AG09319 (cell line): ENCODE measurements at places on chromosomes 7 and 10.
A peak's percentile ranks its signal among the peaks of the same experiment; 100 is the strongest.

GRCh38 chr10:117418121-117418520 lies 42.9 kb upstream of the PDZD8 start:
- no peak for DNase-seq

- DNase-seq, result no peak
Measured at GRCh38 chr10:46014206-46014605, 16.2 kb downstream of the NCOA4 start.

GRCh38 chr7:157690833-157691585 lies 354.2 kb downstream of the DNAJB6 start:
- peak; percentile 5 for DNase-seq

DNA sequence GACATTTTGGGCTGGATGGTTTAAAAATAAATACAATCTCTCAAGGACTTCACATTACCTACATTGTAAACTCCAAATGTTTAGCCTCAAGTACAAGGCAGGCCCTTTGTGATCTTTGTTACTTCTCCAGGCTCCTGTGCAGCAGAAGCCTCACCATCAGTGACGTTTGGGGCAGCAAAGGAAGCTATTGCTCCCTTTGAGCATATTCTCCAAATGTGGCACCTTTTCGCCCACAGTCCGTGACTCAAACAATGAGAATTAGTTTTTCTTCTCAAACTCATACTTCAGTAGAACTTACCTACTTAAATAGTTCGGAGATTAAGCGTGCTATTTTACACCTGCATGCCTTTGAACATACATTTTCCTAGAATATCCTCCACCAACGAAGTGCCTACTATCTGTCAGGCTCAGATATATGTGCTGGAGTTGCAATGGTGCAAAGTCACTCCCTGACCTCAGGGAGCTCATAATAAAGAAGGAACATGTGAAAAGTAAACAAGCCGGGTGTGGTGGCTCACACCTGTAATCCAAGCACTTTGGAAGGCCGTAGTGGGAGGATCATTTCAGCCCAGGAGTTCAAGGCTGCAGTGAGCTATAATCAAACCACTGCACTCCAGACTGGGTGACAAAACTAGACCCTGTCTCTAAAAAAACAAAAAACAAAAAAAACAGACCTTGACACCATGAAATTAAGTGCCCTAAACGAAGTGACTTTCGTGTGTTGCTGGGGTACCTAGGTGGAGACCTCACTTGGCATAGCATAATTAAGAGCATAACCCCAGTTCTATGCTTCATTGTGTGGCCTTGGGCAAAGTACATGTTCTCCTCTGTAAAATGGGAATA lies 1.2 kb upstream of the ABCF2 start:
- DNase-seq, result no peak

GRCh38 chr10:15131330-15131729 lies 34.2 kb downstream of the RPP38 start:
- no peak for DNase-seq

GRCh38 chr10:101001659-101002035 lies 2.0 kb downstream of the LZTS2 start:
- DNase-seq, result no peak

DNA sequence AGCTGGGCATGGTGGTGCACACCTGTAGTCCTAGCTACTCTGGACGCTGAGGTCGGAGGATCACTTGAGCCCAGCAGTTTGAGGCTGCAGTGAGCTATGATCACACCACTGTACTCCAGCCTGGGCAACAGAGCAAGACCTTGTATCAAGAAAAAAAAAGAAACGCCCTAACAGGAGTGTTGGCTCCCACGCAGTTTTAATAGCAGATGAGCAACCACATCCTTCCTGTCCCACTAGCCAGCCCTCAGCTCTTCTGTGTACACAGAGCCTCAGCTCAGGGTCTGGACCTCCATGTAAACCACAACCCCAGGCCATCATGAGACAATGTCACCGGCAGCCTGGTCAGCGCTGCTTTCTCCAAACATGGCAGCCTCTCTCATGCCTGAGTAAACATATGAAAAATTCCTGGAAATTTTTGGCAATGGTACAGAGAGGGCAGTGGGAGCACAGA lies 108.2 kb downstream of the PIP4K2A start:
- DNase-seq, result no peak

- no peak for DNase-seq
Measured at GRCh38 chr10:35041502-35041879, 48.6 kb downstream of the CUL2 start.

- no peak for DNase-seq
Measured at GRCh38 chr10:96701265-96701664, 19.0 kb downstream of the PIK3AP1 start.

- DNase-seq, result no peak
Measured at GRCh38 chr7:100465702-100466311, 1.7 kb upstream of the SPACDR start.

DNA sequence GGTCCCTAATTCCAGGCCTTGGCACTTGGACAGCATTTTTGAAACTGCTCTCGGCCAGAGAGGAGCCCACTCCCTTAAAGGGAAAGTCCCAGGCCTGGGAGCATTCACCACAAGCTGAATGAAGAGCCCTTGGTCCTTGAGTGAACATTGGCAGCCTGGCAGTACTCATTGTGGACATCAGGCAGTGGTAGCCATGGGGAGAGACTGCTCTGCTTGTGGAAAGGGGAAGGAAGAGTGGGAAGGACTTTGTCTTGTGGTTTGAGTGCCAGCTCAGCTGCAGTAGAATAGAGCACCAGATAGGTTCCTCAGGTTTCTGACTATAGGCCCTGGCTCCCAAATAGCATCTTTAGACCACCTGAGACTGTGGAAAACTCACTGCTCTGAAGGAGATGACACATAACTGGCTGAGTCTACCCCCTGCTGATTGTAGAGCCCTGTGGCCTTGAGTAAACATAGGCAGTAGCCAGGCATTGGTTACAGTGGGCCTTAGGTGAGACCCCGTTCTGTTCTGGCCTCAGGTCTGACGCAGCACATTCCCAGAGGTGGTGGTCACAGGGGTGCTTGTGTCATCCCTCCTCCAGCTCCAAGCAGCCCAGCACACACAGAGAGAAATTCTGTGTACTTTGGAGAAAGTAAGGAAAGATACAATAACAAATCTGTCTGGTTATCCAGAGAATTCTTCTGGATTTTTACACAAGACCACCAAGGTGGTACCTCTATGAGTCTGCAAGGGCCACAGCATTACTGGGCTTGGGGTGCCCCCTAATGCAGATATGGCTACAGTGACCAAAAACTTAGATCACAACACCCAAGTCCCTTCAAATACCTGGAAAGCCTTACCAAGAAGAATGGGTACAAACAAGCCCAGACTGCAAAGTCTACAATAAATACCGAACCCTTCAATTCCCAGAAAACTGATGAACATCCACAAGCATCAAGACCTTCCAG lies 153.8 kb downstream of the GNAI1 start:
- no peak for DNase-seq

DNA sequence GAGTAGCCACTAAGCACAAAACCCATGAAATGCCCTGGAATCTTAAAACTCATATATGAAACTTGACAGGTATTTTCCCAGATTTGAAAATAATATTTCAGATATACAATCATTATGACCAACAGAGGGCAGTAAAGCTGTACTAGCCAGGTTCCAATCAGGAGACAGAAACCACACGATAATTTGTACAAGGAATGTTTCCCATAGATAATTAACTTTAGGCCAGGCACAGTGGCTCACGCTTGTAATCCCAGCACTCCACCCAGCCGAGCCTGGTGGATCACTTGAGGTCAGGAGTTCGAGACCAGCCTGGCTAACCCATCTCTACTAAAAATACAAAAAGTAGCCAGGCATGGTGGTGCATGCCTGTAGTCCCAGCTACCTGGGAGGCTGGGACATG lies 31.0 kb upstream of the NUB1 start:
- DNase-seq, result no peak
